ENCODE measurements at places on chromosomes 7 and 10.

DNA sequence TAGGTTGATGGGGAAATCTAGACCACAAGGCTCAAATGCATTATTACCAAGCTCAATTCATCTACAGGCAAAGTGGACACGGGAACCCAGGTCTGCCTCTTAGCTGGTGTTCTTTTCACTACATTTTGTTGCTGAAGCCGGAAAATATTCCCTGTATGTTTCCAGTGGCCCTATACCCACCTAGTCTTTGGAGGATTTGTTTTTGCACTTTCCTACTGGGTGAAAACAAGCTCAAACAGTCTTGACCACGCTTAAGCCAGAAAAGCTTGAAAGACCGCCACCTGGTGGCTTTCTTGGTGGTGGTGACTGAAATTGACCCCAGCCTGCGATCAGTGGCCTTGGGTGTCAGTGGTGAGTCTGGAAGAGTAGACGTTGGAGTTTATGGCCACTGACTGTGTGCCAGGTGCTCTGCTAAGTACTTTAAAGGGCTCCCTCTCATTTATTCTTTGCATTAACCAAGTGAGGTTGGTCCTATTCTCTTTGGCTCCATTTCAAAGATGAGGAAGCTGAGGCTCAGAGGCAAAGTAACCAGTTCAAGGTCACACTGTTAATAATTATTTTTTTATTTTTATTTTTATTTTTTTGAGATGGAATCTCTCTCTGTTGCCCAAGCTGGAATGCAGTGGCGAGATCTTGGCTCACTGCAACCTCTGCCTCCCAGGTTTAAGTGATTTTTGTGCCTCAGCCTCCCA is 11.1 kb upstream of the CRTAC1 start:
- DNase-seq, result peak; percentile 36

DNA sequence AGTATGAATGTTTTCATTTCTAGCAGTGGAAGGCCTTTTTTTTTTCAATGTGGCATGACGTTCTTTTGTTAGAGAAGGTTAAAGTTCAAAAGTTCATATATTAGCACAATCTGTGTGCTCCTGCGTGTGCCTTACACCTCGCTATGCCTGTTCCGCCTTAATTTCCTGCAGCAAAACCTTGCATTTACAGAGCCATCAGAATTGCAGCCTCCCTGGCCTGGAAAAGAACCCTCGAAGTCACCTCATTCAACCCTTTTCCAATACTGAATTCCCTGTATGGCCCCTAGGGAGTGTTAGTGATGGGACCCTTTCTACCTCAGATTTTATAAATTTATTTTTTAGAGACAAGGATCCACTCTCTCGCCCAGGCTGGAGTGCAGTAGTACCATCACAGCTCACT is 103.5 kb upstream of the ZNF438 start:
- DNase-seq, result no peak

DNA sequence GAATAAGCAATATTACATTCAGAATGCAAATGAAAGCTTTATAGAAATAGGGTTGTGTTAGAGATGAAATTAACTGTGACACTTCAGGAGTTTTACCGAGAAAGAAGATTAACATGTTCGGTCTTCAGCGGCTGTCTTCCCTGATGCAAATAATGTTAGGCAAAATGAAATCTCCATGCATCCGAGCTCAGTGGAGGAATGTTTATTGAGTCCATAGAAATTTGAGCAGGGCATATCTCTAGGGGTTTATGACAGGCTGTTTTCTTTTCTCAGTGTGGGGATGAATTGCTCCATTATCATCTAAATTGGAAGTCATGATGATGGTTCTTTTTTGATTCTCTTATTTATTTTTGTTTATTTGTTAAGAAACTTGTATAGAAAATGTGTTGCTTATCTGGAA is 31.7 kb downstream of the DYNC1I1 start:
- DNase-seq, result no peak

DNA sequence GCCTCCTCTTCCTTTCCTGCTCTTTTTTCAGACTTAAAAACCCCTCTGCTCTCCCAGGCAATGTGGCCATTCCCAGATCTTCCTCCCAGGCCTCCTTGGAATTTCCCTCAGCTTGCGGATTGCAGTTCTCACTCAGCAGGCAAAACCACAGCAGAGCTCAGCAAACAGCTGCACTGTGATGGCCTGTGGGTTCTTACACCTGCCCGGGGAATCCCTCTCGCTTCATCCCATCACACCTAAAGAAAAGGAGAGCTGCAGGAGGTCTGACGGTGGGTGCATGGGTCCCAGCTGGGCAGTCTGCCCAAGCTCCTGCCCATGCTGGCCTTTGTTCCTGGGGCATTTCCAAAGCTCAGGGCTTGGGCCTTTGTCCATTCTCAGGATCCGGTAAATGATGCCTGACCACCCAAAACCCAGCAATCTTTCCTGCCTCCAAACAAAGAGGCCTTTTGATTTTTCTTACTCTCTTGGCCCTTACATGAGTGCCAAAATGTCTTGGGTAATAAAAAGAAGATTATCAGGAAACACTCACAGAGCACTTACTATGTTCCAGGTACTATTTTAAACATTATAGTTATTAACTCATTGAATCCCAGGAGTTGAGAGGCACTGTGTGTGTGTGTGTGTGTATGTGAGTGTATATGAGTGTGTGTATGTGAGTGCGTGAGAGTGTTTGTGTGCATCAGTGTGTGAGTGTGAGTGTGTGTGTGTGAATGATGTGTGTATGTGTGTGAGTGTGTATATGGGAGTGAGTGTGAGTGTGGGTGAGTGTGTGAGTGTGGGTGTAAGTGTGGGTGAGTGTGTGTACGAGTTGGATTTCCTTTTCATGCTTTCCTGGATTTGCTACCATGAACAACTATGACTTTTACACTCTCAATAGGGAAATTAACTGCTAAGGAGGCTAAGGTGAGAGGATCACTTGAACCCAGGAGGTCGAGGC is 64.5 kb upstream of the PODXL start:
- DNase-seq, result peak; percentile 56

DNA sequence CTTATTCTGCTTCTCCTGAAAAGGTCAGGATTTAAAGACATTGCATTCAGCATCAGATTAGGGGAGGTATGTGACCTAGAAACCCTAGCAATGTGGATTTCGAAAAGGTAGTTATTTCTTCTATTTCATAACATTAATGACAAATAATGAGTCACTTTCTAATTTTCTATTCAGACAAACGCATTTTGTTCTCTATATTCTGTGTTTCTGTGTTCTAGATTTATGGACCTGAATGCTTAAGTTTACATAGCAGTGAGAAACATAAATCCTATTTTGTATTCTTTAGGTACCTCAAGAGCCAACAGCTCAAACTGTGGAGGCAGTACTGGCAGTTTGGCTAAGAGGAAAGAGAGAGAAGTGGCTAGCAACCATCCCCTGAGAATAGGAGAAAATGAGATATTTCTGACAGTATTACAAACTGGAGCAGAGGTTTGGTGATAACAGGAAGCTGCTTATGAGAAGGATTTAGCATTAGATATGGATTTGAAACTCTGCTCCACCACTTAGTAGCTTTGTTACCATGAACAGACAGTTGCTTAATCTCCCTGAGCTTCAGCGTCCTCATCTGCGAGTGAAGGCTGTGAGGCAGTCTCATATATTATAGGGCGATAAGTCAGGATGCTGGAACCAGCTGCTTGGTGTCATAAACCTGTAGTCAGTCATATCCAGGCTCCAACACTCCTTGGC is 28.2 kb downstream of the CDK14 start:
- DNase-seq, result peak; percentile 67

- DNase-seq, result peak; percentile 20
Measured at GRCh38 chr10:70337201-70337651, 45.2 kb downstream of the LRRC20 start.

- DNase-seq, result peak; percentile 52
Measured at GRCh38 chr10:86711513-86712316, 43.4 kb downstream of the LDB3 start.

Measured in fibroblast of skin of right quadriceps (primary cell).